Lower leg skin (tissue), 4 donors: ENCODE measurements at places on chromosomes 5 and 9.

DNA sequence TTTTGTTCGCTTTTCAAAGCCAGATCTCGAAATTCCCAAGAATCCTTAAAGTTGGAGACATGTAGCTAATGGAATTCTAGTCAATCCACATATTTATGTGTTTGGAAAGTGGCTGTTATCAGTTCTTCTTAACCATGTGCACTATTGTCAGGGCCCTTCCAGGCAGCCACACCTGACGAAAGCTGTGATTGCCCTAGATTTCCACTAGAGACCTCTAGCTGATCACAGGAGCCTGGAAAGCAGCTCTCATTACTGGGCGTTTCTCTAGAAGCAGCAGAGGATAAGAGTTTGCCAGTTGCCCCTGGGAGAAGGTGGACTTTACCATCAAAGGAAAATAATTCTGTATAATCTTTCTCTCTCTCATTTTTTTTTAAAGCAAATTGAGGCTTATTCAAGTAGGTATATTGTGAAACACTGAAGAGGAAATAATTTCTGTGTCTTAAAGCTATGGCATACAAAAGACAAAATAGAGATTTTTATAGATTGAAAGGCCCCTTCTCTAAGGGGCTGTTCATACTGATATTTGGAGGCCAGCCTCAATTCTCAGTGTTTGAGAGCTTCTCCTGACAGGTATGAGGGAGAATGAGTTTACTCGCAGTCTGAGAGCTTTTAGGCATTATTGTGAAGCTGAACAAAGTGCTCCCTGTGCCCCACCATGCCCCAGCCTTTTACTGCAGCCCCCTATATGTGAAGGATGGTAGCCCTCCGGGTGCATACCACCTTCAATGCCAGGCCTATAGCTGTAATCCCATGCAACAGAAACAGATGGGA is 405.4 kb upstream of the ACTBL2 start:
- peak; percentile 34 for DNase-seq

DNA sequence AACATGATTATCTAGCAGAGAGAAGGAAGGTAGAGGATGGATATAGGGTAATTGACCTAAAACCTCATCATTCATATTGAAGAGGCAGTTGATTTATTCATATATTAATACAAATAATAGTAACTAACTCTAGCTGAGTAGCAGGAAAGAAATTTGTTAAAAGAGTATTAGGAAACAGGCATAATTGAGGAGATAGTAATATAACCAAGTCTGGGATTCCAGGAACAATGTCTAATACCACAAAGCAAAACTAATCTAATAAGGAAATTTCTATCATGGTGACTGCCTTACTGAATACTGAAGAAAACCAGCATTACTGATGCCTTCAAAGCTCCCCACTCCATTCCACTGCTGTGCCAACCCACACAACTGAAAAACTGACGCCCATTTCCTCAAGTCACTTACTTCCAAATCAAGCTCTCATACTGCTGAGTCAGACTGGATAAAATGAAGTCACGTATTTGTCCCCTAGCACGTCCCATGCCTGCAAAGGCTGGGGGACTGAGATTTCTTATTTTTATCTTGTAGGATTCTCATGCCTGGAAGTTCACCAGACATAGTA is 153.9 kb downstream of the SMC2 start:
- no peak for DNase-seq

DNA sequence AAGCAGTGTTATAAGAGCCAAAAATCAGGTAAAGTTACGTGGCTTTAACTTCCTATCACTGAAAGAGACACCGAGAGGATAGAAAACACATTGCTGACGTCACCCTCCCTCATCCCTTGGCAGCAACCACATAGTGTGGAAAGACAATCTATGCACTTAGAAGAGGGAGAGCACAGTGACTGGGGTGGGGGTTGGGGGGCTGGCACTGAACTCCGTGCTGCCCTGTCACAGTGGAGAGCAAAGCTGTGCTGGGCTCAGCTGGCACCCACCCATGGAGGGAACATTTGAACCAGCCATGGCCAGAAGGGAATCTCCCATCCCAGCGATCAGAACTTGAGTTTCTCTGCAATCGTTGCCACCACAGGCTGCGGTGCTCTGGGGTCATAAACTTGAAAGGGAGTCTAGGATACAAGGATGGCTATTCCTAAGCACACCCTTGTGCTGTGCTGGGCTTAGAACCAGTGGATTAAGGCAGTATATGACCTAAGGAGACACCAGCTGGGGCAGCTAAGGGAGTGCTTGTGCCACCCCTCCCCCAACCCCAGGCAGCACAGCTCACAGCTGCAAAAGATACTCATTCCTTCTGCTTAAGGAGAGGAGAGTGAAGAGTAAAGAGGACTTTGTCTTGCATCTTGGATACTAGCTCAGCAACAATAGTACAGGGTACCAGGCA is 73.4 kb downstream of the KIAA0825 start:
- DNase-seq: no peak

DNA sequence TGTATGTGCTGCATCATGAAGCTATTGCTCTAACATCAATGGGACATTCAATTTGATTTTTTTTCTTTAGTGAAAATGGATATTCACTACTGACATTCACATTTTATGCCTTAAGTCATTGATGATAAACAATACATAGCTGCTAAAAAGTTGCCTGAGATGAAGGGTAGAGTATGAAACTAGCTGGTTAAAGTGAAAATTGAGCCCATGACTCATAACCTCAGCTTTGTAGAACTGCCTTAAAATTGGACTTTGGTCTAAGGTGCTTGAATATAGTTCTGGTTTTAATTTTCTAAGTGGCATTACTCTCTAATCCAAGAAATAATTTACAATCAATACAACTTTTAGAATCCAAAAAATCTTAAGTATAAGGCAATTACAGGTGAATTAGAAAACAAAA is 740.4 kb upstream of the RIOK2 start:
- no peak for DNase-seq

- peak; percentile 21 for DNase-seq
Observed at GRCh38 chr9:83622939-83623678, at the start of gene IDNK. Gene IDNK (plus strand): TSS chr9:83623143. CDS start chr9:83623172, 29 bp downstream.

DNA sequence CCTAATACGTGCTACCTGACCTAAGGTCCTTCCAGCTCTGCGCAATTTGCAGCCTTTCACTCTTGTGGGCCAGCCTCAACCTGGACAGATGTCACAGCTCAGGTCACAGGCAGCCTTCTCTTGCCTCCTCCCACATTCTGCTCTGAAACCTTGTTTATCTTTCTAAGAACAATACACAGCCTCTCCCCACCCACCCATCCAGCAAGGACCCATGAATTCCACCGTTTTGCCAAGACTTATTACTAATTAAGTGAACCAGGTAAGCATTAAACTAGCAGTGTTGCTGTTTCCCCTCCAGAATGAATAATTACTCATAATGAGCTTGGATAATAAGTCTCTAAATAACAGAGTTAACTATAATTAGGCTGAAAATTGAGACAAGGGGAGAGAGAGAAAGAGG is 11.0 kb downstream of the FABP6 start:
- DNase-seq: no peak

GRCh38 chr9:1879501-1879900 is 135.6 kb upstream of the SMARCA2 start:
- no peak for DNase-seq

GRCh38 chr5:156482818-156483217 is 155.9 kb downstream of the SGCD start:
- no peak for DNase-seq

GRCh38 chr5:31844622-31845345 is 205.9 kb downstream of the PDZD2 start:
- DNase-seq: no peak

- DNase-seq: no peak
Observed at GRCh38 chr5:79056847-79057246, 12.6 kb downstream of the DMGDH start.

GRCh38 chr5:148268566-148268965 is at the start of gene SPINK13:
Gene SPINK13 (plus strand): TSS chr5:148268794. CDS start chr5:148270073, 1,279 bp downstream.
- no peak for DNase-seq

GRCh38 chr5:54553659-54554207 is 36.2 kb downstream of the SNX18 start:
- DNase-seq: peak; percentile 59

GRCh38 chr5:73694089-73694488 is 68.1 kb downstream of the ARHGEF28 start:
- DNase-seq: no peak

GRCh38 chr9:77882294-77882693 is 149.3 kb downstream of the GNAQ start:
- no peak for DNase-seq

GRCh38 chr5:150142959-150143349 is 12.7 kb downstream of the PDGFRB start:
- DNase-seq: peak; percentile 72

DNA sequence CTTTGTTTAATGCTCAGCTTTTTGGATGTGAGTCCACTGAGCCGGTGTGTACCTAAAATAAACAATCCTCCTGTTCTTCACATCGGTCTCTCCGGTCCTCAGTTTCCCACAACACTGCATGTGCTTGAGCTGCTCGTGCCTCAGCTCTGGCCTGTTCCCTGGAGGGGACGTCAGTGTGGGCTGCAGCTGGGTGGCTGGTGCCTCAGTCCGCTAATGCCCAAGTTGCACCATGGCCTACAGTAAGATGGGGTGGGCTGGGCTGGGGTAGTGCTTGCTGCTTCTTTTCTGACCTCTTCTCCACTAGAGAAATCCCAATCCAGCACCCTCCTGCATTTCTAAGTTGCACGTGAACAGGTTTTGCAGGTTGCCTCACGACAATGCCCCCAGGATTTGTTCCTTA is 595 bp upstream of the BTNL9 start:
- DNase-seq: no peak

- peak; percentile 82 for DNase-seq
Observed at GRCh38 chr9:98146101-98146991, 27.3 kb upstream of the TRIM14 start.

DNA sequence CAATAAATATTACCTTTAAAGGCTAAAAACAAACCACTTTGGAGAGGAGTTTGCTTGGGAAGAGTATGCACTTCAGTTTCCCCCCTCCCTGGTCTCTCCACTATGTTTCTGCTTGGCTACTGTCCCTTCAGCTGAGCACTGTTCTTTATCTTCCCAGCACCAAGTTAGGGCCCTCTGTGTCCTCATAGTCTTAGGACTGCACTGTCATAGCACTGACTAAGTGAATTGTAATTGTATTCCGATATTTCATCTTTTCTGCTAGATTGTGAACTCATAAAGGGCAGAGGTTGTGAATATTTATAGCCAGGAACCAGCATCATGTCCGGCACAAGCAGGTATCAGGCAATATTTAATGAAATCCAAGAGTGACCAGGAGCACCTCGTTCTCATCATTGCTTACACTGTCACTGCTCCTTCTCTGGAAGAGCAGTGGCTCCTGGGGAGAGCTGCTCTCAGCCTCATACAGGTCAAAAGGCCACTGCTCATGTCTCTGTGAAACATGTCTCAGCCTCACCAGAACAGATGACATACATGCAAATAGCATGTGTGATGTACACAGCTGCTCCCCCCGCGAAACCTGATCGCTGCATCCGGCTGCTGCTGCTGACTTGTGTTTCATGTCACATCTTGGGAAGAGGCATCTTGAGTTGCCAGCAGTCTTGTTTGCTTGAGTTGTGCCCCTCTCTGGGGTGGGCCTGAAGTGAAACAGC is 279.7 kb upstream of the MSX2 start:
- DNase-seq: no peak

- no peak for DNase-seq
Observed at GRCh38 chr5:125152044-125152443, 405.6 kb upstream of the ZNF608 start.

GRCh38 chr5:64165500-64166200 is at the start of gene RNF180:
Gene RNF180 (plus strand): TSS chr5:64165843. CDS start chr5:64200808, 34,965 bp downstream.
- no peak for DNase-seq

DNA sequence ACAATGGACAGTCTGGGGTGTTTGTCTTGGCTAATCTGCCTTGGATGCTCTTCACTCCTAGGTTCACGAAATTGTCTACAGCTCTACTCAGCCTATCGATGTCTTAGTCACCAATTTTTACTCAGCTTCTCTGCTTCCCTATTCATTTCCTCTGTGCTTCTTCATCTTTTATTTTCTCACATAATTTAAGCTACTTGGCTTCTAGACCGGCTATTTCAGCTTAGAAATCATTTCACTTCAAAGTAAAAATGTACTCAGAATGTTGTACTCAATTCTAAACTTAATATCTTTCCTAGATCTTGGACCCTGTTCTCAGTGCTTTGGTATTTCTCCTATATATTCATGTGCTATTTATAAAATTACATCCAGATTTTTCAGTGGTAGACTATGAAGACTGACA is 430.0 kb upstream of the FTMT start:
- no peak for DNase-seq

DNA sequence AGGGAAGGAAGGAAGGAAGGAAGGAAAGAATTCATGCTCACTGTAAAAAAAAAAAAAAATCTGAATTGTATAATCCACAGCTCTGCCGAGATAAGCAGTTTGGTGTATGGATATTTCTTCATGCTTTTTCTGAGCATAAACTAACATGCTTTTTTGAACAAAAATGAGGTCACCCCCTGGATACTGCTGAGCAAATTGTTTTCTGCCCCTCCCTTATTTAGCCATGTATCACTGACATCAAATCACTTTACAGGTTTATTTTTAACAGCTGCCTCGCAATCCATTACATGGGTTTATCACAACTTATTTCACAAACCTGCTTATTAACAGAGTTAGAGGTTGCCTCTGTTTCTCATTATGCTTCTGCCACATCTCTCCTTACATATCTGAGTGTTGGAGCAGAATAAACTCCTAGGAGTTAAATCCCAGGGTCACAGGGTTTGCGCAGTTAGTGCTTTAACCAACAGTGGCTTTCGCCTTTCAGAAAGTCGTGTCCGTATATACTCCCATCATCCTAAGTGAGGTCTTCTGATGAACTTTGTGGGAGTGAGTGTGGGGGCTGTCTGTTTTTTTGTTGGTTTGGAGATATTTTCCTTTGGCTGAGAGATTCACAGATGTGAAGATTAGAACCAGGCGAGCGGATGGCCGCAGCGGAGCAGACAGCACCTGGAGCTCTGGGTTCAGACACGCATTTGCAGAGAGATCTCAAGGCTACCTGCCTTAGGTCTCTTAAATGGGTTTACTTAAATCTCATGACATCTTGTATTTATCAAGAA is 57.7 kb downstream of the AK8 start:
- DNase-seq: peak; percentile 45

DNA sequence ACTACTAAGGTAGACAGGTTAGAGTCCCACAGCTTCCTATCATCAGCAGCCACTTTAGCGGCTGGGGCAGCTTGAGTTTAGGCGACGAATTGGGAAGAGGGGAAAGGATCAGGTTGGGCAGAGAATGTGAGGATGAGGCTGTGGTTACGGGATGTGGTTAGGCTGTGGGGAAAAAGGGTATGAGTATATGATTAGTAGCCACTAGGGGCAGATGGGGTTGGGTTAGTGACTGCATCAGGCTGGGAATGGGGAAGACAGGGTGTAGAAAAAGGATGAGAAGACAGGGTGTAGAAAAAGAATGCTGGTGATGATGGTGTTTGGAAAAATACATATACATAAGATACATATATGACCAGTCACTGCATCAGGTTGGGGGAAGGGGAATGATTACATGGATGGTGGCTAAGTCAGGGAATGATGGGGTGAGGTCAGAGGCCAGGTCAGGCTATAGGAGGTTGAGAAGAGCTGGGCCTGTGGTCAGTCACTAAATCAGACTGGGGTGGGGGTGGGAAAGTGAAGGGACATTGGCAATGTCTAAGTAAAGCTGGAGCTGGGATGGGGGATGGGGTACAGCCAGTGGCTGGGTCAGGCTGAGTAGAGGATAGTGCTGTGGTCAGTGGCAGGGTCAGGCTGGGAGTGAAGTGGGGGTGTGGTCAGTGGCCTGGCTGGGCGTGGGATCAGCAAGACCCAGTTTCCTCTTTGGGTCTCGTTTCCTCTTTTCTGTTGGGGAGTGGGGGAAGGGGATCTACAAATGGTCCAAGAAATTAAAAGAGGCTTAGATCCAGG is 2.1 kb downstream of the TLN1 start:
- DNase-seq: peak; percentile 49
